ENCODE measurements at places on chromosomes 4 and X. TPM values are rescaled to one million over a fixed set of nuclear protein-coding genes. Genes with fewer than 3 reads are reported as not detected.

OTC gene
- 0.94 TPM for total RNA-seq

DNA sequence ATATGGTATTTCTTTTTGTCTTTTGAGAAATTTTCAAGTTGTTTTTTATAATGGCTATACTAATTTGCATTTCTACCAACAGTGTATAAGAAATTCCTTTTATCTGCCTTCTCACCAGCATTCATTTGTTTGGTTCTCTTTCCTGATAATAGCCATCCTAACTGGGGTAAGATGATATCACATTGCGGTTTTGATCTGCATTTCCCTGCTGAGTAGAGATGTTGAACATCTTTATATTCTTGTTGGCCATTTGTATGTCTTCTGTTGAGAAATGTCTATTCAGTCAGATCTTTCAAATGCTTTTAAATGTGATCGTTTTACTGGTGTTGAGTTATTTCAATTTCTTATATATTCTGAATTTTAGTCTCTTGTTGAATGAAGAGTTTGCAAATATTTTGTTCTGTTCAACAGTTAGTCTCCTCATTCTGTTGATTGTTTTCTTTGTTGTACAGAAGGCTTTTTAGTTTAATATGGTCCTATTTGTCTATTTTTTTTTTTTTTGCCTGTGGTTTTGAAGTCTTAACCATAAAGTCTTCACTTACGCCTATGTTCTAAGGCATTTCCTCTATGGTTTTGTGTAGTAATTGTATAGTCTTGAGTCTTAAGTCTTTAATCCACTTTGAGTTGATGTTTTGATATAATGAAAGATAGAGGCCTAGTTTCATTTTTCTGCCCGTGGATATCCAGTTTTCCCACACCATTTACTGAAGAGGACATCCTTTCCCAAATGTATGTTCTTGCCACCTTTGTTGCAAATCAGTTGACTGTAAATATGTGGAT, 1566.9 kb downstream of the STIM2 start:
- ATAC-seq = no peak

- ATAC-seq = peak; percentile 85
These were observed 47.6 kb downstream of the GRK4 start for GRCh38 chr4:3010998-3011397.

KDR gene
- total RNA-seq = 36.8 TPM

Measured in gastroesophageal sphincter (tissue), 4 donors.